ENCODE measurements at places on chromosomes 12 and 14.

- no peak for DNase-seq
- H3K4me1 ChIP-seq, result peaks cover 34% of the 10 kb centered on the region
- H3K36me3 ChIP-seq, result no peaks in the 10 kb centered on the region
- H3K4me3 ChIP-seq, result no peak overlapping the region
- no peak overlapping the region for H3K27ac ChIP-seq
Measured at GRCh38 chr14:60722107-60722356, 2.1 kb downstream of the SIX4 start.

- H3K27ac ChIP-seq, result no peak overlapping the region
- H3K4me3 ChIP-seq, result no peak overlapping the region
- H3K27me3 ChIP-seq, result no peaks in the 10 kb centered on the region
- H3K36me3 ChIP-seq, result no peaks in the 10 kb centered on the region
Measured at GRCh38 chr12:117408161-117408791, 46.9 kb upstream of the NOS1 start.

DNA sequence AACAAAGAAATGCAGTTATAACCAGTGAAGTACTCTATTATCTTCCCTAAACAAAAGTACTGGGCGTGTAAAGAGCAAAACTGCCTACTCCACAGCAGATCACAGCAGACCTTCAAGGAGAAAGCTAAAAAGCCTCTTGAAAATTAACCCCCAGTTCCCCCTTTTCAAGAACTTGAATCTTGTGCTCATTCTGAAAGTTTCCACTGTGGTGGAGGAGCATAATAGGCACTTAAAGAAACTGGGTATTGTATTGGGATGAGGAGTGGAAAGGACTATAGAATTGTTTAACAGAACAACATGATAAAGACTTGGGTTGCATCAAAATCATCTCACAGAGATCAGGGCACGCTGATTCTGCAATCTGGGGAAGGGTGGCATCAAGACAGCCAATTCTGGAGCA, 51.1 kb downstream of the SLC25A47 start:
- peak overlapping the region; percentile 97 for H3K4me3 ChIP-seq
- H3K36me3 ChIP-seq, result peaks cover 31% of the 10 kb centered on the region
- no peak for DNase-seq
- H3K27me3 ChIP-seq, result no peaks in the 10 kb centered on the region
- H3K4me1 ChIP-seq, result peaks cover 46% of the 10 kb centered on the region
- H3K27ac ChIP-seq, result peak overlapping the region; percentile 99

DNA sequence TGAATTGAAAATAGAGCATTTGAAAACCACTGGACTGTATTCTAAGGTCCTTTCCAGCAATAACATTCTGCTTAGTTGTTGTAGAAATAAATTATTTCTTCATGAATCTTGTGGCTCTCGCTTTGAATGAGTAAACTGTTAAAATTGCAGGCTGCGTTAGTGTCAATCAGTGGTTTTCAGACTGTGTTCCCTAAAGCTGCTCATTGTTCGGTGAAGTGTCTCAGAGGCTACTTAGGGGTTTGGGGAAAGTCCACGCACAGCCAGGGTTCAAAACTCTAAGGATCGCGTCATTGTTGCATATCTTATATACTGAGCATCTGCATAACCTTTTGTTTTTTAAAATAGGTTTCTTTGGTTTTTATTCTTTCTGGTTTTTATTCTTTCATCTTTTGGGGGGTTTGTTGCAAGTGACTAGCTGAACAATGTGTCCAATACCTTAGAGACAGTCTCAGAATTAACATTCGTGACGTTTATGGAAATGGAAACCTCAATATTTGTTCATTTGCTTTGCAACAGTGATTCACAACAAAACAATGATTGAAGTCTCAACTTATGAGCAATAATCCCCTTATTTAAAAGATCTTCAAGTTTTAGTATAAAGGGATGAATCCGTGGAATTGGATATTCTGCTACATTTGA, 108.1 kb downstream of the TTLL5 start:
- H3K27me3 ChIP-seq, result no peaks in the 10 kb centered on the region
- no peak for DNase-seq
- H3K4me1 ChIP-seq, result no peaks in the 10 kb centered on the region
- no peak overlapping the region for H3K27ac ChIP-seq
- peaks cover 22% of the 10 kb centered on the region for H3K36me3 ChIP-seq

- H3K36me3 ChIP-seq, result no peaks in the 10 kb centered on the region
- DNase-seq, result no peak
- no peaks in the 10 kb centered on the region for H3K4me1 ChIP-seq
- H3K4me3 ChIP-seq, result no peak overlapping the region
- H3K27ac ChIP-seq, result no peak overlapping the region
Measured at GRCh38 chr12:49355913-49356312, 9.2 kb downstream of the DNAJC22 start.

DNA sequence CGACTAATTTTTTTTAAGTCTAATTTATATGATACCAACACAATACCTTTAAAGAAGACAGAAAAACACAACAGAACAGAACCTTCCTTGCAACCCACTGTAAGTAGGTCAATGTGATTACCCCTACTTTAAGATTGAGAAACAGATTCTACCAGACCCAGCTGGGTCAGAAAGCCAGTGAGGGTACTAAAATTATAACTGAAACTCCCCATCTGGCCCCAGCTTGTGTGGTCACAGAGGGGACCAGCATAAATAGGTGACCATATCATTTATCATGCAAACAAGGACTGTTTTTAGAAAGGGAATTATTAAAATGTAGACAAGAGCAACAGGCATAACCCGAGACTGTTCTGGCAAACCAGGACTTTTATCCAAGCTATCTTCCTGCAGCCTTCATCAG, 30.1 kb upstream of the FRMD6 start:
- H3K27ac ChIP-seq, result no peak overlapping the region
- DNase-seq, result no peak
- H3K4me3 ChIP-seq, result no peak overlapping the region
- H3K36me3 ChIP-seq, result no peaks in the 10 kb centered on the region
- H3K27me3 ChIP-seq, result no peaks in the 10 kb centered on the region
- H3K4me1 ChIP-seq, result no peaks in the 10 kb centered on the region

- H3K4me3 ChIP-seq, result no peak overlapping the region
- no peaks in the 10 kb centered on the region for H3K27me3 ChIP-seq
- no peak for DNase-seq
- no peak overlapping the region for H3K27ac ChIP-seq
Measured at GRCh38 chr14:101028971-101029667, 125.6 kb upstream of the RTL1 start.

GRCh38 chr14:38404100-38404541, 148.2 kb upstream of the CLEC14A start:
- H3K27ac ChIP-seq, result no peak overlapping the region
- DNase-seq, result no peak
- no peaks in the 10 kb centered on the region for H3K4me1 ChIP-seq
- H3K36me3 ChIP-seq, result no peaks in the 10 kb centered on the region
- H3K4me3 ChIP-seq, result no peak overlapping the region

- H3K36me3 ChIP-seq, result no peaks in the 10 kb centered on the region
- H3K4me3 ChIP-seq, result no peak overlapping the region
- no peaks in the 10 kb centered on the region for H3K4me1 ChIP-seq
Measured at GRCh38 chr12:66036317-66036716, 94.2 kb downstream of the LLPH start.

- DNase-seq, result no peak
- peaks cover 3% of the 10 kb centered on the region for H3K27me3 ChIP-seq
- H3K4me3 ChIP-seq, result no peak overlapping the region
- H3K27ac ChIP-seq, result no peak overlapping the region
- peaks cover 11% of the 10 kb centered on the region for H3K4me1 ChIP-seq
Measured at GRCh38 chr14:100640471-100641273, 53.5 kb upstream of the BEGAIN start.

- H3K36me3 ChIP-seq, result no peaks in the 10 kb centered on the region
- H3K4me3 ChIP-seq, result no peak overlapping the region
- H3K27me3 ChIP-seq, result no peaks in the 10 kb centered on the region
Measured at GRCh38 chr12:52756281-52756960, 20.7 kb downstream of the KRT76 start.

DNA sequence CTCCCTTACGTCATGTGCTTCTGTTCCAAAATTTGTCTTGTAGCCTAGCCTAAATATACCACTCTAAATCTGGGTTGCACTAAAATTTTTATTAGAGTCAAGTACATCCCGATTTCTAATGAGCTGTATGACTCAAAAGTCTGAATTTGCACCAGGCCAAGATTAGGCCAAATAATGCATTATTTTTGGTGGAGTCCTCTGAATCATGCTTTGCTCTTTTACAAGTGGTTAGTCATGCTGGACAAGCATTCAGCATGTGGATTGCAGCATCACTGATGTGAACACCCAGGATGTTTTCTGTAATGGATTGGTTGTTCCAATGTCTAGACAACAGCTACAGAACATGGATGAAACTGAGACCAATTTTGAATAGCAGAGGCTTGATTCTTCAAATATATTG, 23.7 kb downstream of the HEBP1 start:
- no peaks in the 10 kb centered on the region for H3K27me3 ChIP-seq
- no peak overlapping the region for H3K4me3 ChIP-seq
- peaks cover 94% of the 10 kb centered on the region for H3K36me3 ChIP-seq
- no peaks in the 10 kb centered on the region for H3K4me1 ChIP-seq
- no peak for DNase-seq
- no peak overlapping the region for H3K27ac ChIP-seq

DNA sequence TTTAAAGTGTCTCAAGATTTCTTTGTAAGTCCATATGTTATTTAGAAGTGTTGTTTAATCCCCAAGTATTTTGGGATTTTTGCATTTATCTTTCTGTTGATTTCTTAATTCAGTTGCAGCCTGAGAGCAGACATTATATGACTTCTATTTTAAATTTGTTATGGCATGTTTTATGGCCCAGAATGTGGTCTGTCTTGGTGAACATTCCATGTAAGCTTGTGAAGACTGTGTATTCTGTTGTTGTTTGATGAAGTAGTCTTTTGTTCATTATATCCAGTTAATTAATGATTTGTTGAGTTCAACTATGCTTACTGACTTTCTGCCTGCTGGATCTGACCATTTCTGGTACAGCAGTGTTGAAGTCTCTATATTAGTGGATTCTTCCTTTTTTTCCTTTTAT, 34.0 kb downstream of the LEMD3 start:
- H3K36me3 ChIP-seq, result no peaks in the 10 kb centered on the region
- H3K4me1 ChIP-seq, result no peaks in the 10 kb centered on the region
- H3K27me3 ChIP-seq, result no peaks in the 10 kb centered on the region
- H3K4me3 ChIP-seq, result no peak overlapping the region

DNA sequence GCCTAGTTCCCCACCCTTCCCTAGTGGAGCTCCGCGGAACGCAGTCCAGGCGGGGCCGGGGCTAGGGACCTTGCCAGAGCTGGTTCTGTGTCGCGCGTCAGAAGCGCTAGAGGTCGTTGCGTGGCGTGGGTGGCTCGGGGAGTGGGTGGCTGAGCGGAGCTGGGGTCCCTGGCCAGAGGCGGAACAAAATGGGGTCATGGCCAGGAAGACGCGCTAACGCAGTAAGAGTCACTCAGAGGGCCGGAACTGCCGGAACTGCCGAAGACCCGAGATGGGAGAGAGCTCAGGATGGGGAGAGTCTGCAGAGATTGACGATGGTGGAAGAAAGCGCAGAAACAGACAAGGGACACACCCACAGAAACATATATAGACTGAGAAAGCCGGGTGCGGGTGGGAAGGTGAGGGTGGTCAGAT, 4.8 kb downstream of the DGKA start:
- DNase-seq, result no peak
- H3K36me3 ChIP-seq, result peaks cover 37% of the 10 kb centered on the region
- H3K27me3 ChIP-seq, result no peaks in the 10 kb centered on the region
- no peak overlapping the region for H3K27ac ChIP-seq
- no peak overlapping the region for H3K4me3 ChIP-seq

DNA sequence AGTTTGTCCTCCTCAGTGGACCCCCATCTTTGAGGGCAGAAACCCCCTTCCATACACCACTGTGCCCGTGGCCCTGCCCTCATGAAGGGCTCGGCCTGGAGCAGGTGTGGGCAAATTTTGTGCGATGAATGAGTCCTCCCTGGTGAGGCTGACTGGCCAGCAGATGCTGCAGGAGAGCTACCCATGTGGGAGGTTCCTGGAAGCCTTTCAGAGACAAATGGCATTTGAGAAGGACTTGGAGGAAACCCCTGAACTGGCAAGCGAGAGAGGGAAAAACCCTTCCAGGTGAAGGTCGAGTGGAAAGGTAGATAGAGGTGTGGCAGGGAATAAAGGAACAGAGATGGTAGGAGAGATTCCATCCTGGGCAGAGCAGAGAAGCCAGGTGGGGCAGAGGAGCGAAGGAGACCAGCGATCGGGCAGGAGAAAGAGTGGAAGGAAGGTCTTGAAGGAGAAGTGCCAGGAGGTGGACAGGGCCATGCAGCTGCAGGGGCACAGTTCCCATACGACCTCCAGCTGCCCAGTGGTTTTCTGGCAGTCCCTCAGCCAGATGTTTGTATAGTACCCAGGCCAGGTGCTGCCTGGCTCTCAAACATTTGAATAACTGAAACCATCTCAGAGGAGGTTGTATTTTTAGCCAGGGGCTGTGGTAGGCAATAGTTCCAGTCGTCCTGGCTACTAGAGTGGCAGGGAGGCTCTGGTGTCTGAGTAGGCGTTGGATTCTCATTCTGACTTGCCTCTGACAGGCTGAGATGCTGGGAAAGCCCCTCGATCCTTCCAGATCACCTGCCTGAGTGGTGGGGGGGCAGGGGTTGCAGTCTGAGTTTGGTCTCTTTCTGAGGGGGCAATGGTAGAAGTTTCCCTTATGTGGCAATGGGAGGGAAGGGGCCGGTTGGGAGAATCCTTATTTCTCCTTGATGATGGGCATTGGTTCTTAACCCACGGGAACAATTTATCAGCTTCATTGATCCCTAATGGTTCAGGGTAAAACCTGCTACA, 40.1 kb downstream of the FBXL14 start:
- DNase-seq, result no peak
- no peaks in the 10 kb centered on the region for H3K4me1 ChIP-seq
- no peak overlapping the region for H3K4me3 ChIP-seq
- no peaks in the 10 kb centered on the region for H3K27me3 ChIP-seq
- H3K27ac ChIP-seq, result no peak overlapping the region

DNA sequence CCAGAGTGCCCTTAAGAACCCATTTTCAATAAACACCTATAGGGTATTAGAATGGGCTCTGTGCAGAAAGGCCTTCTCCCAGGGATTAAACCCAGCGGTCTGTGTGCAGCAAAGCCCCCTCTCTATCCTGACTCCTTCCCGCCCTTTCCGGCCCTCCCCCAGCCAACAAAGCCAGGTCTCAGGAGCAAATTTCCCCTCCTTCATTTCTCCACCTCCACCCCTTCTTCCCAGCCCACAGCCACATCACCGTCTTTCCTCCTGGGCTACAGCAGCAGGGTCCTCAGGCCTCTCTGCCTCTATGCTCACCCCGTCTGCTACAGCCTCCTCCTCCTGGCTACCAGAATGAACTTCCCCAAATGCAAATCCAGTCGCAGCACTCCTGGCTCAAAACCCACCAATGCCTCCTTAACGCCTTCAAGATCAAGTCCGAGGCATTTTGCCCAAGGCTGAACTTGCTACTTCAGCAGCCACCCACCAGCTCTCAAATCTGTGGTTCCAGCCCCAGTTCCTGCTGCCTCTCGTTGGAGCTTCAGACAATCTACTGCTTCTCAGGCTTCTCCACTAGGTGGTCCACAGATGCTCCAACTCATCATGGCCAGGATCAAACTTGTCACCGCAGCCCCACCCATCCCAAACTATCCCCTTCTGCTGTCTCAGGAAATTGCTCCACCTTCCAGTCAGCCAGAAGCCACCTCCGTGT, 134.8 kb downstream of the BCL11B start:
- H3K4me3 ChIP-seq, result no peak overlapping the region
- no peaks in the 10 kb centered on the region for H3K36me3 ChIP-seq
- no peaks in the 10 kb centered on the region for H3K27me3 ChIP-seq
- H3K27ac ChIP-seq, result no peak overlapping the region
- H3K4me1 ChIP-seq, result no peaks in the 10 kb centered on the region

Measured in CD14-positive monocyte (primary cell).